ENCODE measurements at places on chromosomes 2 and 18. TPM values are rescaled to one million over a fixed set of nuclear protein-coding genes. Genes with fewer than 3 reads are reported as not detected.
A peak's percentile ranks its signal among the peaks of the same experiment; 100 is the strongest.

GRCh38 chr2:85390941-85391669, 19.1 kb downstream of the CAPG start:
- no peak overlapping the region for H3K27ac ChIP-seq
- peaks cover 91% of the 10 kb centered on the region for H3K36me3 ChIP-seq
- peaks cover 2% of the 10 kb centered on the region for H3K4me1 ChIP-seq
- no peaks in the 10 kb centered on the region for H3K27me3 ChIP-seq

PLEK gene
- polyA plus RNA-seq = 18.1 TPM

DNA sequence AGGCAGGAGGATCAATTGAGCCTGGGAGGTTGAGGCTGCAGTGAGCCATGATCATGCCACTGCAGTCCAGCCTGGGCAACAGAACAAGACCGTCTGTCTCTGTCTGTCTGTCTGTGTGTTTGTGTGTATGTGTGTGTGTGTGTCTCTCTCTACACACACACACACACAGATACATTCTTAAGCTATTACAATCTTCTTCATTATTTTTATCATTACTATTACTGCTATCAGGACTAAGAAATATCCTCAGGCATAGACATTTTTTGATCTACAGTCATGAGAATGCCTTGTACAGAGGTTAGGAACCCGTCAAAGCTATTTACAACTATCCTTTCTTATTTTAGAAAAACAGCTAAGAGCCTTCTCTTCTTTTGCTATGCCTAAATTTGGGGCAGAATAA, 207.4 kb downstream of the NEDD4L start:
- peaks cover 36% of the 10 kb centered on the region for H3K4me1 ChIP-seq
- no peak for DNase-seq
- H3K27ac ChIP-seq = no peak overlapping the region
- peaks cover 14% of the 10 kb centered on the region for H3K36me3 ChIP-seq

- no peaks in the 10 kb centered on the region for H3K36me3 ChIP-seq
- peaks cover 15% of the 10 kb centered on the region for H3K4me1 ChIP-seq
- H3K27ac ChIP-seq = no peak overlapping the region
- no peak overlapping the region for H3K4me3 ChIP-seq
- DNase-seq = no peak
Observed at GRCh38 chr18:22332590-22332989, 85.1 kb downstream of the CTAGE1 start.

DNA sequence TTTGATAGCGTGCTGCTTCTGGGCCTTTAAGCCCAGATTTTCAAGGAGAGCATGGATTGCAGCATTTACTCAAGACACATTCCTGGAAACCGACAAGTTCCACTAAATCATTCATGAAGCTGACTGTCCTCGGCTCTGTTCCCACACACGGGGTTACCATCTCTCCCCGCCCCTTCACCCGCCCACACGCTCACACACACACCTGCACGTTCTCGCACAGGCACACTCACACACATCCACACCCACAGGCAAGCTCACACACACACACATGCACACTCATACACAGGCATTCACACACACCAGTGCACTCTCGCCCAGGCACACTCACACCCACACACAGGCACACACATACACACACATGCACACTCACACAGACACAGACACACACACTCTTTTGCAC, 150.0 kb upstream of the AGAP1 start:
- peak; percentile 16 for DNase-seq
- no peaks in the 10 kb centered on the region for H3K36me3 ChIP-seq
- no peak overlapping the region for H3K4me3 ChIP-seq
- no peak overlapping the region for H3K27ac ChIP-seq
- H3K4me1 ChIP-seq = no peaks in the 10 kb centered on the region

DNA sequence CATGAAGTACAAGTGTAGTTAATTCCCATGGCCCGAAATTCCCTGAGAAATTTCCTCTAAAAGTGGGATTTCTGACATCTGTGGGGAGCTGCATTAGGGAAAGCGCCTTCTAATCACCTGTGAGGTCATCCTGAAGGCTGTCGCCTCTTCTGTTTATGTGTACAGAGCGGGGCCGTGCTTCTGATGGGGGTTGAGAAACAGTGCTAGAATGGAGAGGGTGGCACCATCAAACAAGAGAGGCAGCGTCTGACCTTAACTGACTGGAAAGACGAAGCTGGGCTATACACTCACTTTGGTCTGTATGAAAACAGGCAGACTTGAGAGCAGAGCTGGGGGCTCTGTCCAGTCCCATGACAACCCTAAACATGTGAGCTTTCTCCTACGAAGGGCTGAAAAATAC, 44.2 kb upstream of the DNMT3A start:
- H3K4me3 ChIP-seq = no peak overlapping the region
- H3K36me3 ChIP-seq = peaks cover 21% of the 10 kb centered on the region
- H3K27ac ChIP-seq = no peak overlapping the region
- H3K4me1 ChIP-seq = no peaks in the 10 kb centered on the region

DNA sequence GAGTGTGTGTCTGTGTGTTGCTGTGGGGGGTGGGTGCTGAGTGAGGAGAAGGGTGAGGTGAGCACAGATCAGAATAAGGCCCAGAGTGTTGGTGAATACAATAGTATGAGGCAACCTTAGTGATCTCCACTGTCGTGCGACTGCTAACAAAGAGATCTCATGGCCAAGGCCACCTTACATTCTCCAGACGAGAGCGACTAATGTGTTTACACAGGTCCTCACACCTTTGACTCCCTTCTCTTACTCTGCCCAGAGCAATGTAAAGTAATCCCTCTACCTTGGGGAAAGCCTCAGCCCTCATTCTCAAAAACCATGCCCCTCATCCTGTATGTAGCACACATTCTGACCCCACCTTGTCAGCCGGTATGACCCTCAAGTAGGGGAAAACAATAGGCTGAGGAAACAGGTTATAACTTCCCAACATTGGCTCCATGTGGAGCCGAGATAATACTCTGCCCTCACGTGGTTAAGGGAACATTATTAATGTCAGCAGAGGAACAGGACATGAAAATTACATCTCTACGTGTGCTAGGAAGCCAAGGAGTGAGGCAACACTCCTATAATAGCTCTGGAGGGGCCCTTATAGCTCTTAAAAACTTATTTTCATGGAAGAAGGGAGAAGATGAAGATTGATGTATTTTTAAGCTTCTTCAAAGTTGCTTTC, 323.0 kb upstream of the NT5C1B start:
- no peak overlapping the region for H3K27ac ChIP-seq
- no peak for DNase-seq
- no peak overlapping the region for H3K4me3 ChIP-seq
- H3K27me3 ChIP-seq = no peaks in the 10 kb centered on the region

GRCh38 chr2:3611589-3611988, 16.7 kb downstream of the COLEC11 start:
- no peak for DNase-seq
- no peak overlapping the region for H3K4me3 ChIP-seq
- H3K4me1 ChIP-seq = no peaks in the 10 kb centered on the region
- H3K36me3 ChIP-seq = no peaks in the 10 kb centered on the region
- H3K27ac ChIP-seq = no peak overlapping the region

- no peak overlapping the region for H3K4me3 ChIP-seq
- DNase-seq = no peak
- H3K27ac ChIP-seq = peak overlapping the region; percentile 44
- no peaks in the 10 kb centered on the region for H3K36me3 ChIP-seq
- peaks cover 18% of the 10 kb centered on the region for H3K4me1 ChIP-seq
- no peaks in the 10 kb centered on the region for H3K27me3 ChIP-seq
Observed at GRCh38 chr2:43210125-43210466, 16.3 kb downstream of the ZFP36L2 start.

G6PC2 gene
- not detected for polyA plus RNA-seq

- no peaks in the 10 kb centered on the region for H3K36me3 ChIP-seq
- no peak for DNase-seq
- H3K4me3 ChIP-seq = no peak overlapping the region
- H3K27ac ChIP-seq = no peak overlapping the region
Observed at GRCh38 chr18:7023063-7023580, 94.5 kb downstream of the LAMA1 start.

- H3K4me3 ChIP-seq = no peak overlapping the region
- H3K4me1 ChIP-seq = no peaks in the 10 kb centered on the region
- H3K36me3 ChIP-seq = no peaks in the 10 kb centered on the region
- no peaks in the 10 kb centered on the region for H3K27me3 ChIP-seq
- no peak for DNase-seq
- H3K27ac ChIP-seq = no peak overlapping the region
Observed at GRCh38 chr2:39881948-39882347, 102.9 kb upstream of the THUMPD2 start.

DNA sequence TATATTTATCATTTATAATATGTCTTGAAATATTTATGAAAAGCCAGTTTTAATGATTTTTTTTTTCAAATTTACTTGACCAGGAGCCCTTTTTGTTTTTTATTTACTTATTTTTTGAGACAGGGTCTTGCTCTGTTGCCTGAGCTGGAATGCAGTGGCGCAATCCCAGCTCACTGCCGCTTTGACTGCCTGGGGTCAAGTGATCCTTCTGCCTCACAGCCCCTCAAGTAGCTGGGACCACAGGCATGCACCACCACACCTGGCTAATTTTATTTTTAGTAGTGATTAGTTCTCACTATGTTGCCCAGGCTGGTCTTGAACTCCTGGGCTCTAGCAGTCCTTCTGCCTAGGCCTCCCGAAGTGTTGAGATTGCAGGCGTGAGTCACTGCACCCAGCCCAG, 5.7 kb downstream of the EPB41L5 start:
- H3K4me3 ChIP-seq = no peak overlapping the region
- DNase-seq = no peak
- no peaks in the 10 kb centered on the region for H3K27me3 ChIP-seq
- H3K36me3 ChIP-seq = no peaks in the 10 kb centered on the region
- H3K4me1 ChIP-seq = peaks cover 29% of the 10 kb centered on the region

GRCh38 chr2:174112073-174112472, 136.3 kb downstream of the OLA1 start:
- H3K36me3 ChIP-seq = no peaks in the 10 kb centered on the region
- no peak overlapping the region for H3K27ac ChIP-seq
- no peaks in the 10 kb centered on the region for H3K27me3 ChIP-seq

DNA sequence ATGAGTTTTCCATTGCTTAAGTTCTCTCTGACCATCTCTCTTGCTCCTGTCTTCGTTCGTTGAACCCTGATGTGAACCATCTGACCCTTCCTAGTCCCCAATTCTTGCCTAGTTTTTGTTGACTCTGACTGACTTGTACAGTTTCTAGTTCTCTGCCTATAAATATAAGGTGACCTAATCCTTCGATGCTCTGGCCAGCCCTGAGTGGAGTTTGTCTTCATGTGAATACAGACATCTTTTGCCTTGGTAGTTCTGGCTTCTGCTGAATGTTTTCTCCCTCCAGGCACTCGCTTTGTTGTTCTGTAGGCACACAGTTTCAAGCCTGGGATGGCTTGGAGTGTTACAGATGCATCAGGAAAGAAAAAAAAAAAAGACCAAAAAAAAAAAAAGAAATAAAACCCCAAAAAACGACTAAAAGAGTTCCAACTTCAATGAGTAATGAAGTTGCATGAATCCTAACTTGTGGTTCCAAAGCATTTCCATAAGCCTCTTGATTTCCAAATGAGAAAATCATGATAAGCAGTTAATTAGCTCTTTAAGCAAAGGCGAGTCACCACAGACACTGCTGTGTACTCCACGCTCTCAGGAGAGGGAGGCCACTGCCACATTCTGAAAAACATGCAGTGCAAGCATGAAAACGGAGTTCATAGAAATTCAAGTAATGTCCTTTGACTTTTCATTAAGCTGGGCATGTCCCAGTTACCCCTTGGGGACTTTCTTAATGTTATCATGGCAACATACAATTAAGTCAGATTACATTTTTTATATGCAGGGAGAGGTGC, 165.2 kb downstream of the TDRD15 start:
- H3K36me3 ChIP-seq = no peaks in the 10 kb centered on the region
- H3K27ac ChIP-seq = no peak overlapping the region
- no peak overlapping the region for H3K4me3 ChIP-seq
- no peaks in the 10 kb centered on the region for H3K4me1 ChIP-seq
- DNase-seq = no peak
- H3K27me3 ChIP-seq = no peaks in the 10 kb centered on the region

- H3K4me1 ChIP-seq = no peaks in the 10 kb centered on the region
- no peak overlapping the region for H3K27ac ChIP-seq
- H3K36me3 ChIP-seq = no peaks in the 10 kb centered on the region
- no peak for DNase-seq
- H3K27me3 ChIP-seq = no peaks in the 10 kb centered on the region
- no peak overlapping the region for H3K4me3 ChIP-seq
Observed at GRCh38 chr2:235413064-235413463, 80.8 kb upstream of the AGAP1 start.

GRCh38 chr2:30372826-30373225, 74.2 kb upstream of the LCLAT1 start:
- H3K27me3 ChIP-seq = no peaks in the 10 kb centered on the region
- no peak for DNase-seq
- H3K4me1 ChIP-seq = no peaks in the 10 kb centered on the region
- H3K36me3 ChIP-seq = no peaks in the 10 kb centered on the region
- no peak overlapping the region for H3K4me3 ChIP-seq

GRCh38 chr2:14633461-14634181, 1.1 kb downstream of the LRATD1 start:
- H3K4me3 ChIP-seq = peak overlapping the region; percentile 50
- H3K36me3 ChIP-seq = no peaks in the 10 kb centered on the region
- peak; percentile 51 for DNase-seq
- H3K4me1 ChIP-seq = peaks cover 45% of the 10 kb centered on the region

NCKAP5 gene
- 1.6 TPM for polyA plus RNA-seq

Data from stomach (tissue), 19 donors.